ENCODE measurements at places on chromosomes 6 and 20. TPM values are rescaled to one million over a fixed set of nuclear protein-coding genes. Genes with fewer than 3 reads are reported as not detected.

Gene GABRR2
- total RNA-seq = 1.5 TPM

- DNase-seq = no peak
Observed at GRCh38 chr6:53250176-53251032, 98.3 kb downstream of the ELOVL5 start.

GRCh38 chr20:19835533-19836222, 77.6 kb downstream of the RIN2 start:
- no peak for DNase-seq

Gene DAAM2
- 22.1 TPM for total RNA-seq

DNA sequence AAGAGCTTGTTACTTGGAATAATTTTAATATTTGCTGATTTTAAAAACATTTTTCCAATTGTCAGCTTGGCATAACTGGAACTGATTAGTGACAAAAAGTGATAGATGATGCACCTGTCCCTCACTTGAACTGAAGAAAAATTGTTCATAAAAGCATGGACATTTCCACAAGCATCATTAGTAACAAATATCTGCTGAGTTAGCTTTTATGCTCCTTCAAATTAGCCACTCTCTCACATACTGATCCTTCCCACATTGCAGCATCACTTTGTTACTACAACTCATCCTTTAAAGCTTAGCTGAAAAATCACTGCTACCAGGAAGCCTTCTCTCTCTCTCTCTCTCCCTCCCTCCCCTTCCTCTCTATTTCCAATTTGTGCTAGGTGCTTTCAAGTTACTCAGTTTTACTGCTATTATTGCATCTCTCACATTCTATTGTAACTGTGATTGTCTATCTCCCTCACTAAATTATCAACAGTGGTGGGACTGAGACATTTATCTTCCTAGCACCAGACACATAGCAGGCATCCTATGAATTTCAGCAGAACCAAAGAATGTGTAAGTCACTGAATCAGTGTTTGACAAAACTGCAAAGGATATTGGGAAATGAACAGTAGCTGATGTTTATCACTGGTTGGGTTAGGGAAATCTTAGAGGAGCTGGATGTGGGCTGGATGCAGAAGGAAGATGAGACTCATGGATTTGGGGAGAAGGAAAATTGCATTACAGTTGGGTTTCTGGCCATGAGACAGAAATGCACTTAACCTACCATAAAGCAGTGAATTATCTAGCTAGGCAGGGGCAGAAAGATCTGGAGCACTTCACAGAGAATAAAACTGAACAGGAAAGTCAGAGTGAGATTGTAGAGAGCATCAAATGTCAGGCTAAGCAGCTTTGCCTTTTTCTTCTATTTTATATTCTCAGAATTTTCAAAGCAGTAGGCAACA, 128.4 kb upstream of the PLN start:
- DNase-seq = no peak

DNA sequence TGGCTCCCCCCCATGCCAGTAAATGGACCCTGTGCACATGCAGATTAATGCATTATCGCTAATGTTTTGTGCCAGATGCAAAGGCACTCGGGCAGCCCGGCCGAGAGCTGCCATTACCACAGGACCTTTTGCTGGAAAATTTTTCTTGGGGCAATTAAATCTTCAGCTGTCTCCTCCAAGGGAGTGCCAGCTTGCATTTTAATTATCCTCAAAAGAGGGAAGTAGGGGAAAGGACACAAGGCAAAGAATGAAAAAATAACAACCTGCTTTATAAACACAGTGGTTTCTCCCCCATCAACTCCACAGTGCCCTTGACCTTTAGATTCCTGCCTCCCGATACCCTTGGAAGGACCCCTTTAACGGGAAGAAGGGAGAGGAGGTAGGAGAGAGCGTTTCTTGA, 48.2 kb downstream of the PDYN start:
- no peak for DNase-seq

DNA sequence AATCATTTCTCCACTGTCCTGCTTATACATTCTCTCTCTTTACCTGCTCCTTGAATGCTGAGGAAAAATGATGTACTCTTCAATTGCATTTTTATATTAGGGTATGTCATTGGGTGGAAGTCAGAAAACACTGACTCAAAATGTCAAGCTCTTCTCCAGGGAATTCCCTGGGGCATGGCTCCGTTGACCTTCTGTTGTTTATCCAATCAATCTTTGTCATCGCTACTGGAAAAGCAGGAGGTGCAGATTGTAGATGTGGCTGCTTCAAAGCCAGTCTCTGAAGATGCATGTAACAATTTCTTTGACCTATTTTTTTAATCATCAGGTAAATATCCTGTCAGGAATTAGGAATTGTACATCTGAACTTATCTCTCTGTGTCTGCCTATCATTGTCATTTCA, 63.9 kb upstream of the TENT5A start:
- DNase-seq = no peak

- no peak for DNase-seq
Observed at GRCh38 chr6:8084586-8084985, 17.8 kb downstream of the EEF1E1 start.

Gene LAMA4
- total RNA-seq = 56.5 TPM

- DNase-seq = no peak
Observed at GRCh38 chr20:13041574-13042457, 33.0 kb downstream of the SPTLC3 start.

Gene PRND
- total RNA-seq = not detected

GRCh38 chr6:108407904-108408827, 113.3 kb downstream of the AFG1L start:
- no peak for DNase-seq

GRCh38 chr20:56542489-56543030, 9.5 kb downstream of the FAM209B start:
- no peak for DNase-seq

- no peak for DNase-seq
Observed at GRCh38 chr6:6230286-6230685, 90.2 kb downstream of the F13A1 start.

DNA sequence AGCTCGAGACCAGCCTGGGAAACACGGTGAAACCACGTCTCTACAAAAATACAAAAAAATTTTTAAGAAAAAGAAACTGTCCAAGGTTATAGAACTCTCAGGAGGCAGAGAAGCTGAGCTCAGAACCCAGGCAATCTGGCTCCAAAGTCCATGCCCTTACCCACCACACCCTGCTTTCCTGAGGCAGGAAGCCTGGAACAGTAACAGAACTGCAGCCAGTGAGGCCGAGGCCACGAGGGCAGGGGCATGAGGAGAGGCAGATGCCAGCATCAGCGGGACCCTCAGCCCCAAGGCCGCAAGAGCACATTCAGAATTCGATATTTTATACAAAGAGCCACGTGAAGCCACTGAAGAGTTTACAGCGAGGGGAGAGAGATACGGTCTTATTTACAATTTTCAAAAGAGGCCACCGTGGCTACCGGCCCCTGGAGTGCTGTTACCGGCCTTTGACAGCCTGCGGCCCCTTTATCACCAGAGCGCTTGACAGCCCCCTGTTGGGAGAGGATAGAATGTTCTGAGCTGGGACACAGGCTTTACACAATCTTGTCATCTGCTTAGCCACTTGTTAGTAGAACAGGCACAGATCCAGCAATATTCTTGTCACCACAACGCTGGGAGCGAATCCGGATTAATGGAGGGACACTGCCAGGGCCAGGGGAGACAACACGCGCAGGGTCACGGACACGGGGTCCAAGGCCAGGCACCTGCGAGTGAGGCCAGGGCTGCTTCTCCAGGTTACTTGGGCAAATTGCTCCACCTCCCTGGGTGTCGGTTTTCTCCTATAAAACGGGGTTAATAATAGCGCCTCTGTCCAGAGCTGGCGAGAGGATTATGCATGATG, 5.6 kb downstream of the SPATA2 start:
- DNase-seq = no peak

DNA sequence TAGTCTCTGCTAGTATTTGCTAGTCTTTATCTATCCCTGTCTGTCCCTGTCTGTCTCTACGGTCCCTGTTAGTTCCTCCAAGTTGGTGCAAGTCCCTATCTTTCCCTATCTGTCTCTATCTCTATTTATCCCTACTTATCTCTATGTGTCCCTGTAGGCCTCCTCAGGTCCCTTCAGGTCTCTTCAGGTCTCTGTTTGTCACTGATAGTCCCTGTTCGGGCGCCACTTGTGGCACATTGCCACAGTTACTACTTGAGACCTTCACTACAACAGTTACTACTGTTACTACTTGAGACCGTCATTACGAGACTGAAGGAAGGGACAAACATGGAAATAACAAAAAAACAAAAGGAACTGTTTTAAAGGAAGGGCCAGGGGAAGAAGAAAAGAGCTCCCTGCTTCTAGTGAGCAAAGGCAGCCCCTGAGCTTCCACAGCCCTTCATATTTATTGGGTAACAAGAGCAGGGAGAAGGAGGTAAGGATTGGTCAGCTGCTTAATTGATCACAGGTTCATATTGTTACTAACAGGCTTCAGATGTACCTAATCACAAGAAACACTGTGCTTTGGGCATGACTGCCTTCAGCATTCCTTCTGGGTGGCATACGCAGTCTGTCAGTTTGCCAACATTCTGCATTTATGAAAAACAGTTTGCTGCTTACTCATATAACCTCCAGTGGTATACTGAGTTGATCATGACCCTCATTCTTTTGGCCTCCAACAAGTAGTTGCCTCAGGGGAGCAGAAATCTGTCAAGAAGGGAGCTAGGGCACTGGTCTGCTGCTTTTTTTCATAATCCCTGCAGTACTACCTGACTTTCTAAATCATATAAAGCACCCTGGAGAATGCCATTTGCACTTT, 8.4 kb downstream of the EPB41L2 start:
- DNase-seq = no peak

GRCh38 chr6:63571361-63572043, 778 bp upstream of the LOC128125822 start:
- DNase-seq = no peak

DNA sequence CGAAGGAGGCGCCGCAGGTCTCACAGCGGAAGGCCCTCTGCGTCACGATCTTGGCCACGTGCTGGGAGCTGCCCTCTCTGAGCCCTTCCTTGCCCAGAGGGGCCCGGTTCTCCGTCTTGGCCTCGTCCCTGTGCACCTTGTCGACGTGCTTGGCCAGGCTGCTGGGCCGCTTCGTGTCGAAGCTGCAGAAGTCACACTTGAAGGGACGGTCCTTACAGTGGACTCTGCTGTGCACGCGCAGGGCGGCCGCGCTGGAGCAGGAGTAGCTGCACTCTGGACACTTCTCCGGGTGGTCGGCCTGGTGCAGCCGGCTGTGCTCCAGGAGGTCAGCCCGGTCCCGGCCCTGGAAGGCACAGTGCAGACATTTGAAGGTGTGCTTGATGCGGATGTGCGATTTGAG, 106.9 kb downstream of the ZFP64 start:
- DNase-seq = no peak

GRCh38 chr6:53664623-53665022, 933 bp downstream of the KLHL31 start:
- DNase-seq = no peak
